Large intestine (tissue), 12 donors: ENCODE measurements at places on chromosomes 7 and 10.

GRCh38 chr10:84012831-84013458, 126.4 kb upstream of the GHITM start:
- no peak for DNase-seq

DNA sequence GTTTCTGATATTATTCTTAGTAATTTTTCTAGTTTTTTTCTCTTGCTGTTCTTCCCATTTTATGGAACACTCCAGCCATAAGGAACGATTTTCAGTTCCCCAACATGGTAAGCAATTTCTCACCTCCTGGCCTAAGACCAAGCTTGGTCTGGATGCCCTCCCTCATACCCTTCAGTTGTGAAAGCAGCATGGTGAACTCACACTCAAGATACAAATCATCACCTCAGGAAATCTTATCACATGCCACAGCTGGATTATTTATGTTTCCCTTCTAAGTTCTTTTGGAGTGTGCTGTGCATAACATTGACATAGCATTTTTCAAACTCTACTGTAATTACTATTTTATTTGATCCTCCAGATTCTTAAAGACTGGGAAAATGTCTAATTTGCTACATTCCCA, 216.6 kb downstream of the AGMO start:
- DNase-seq, result no peak

DNA sequence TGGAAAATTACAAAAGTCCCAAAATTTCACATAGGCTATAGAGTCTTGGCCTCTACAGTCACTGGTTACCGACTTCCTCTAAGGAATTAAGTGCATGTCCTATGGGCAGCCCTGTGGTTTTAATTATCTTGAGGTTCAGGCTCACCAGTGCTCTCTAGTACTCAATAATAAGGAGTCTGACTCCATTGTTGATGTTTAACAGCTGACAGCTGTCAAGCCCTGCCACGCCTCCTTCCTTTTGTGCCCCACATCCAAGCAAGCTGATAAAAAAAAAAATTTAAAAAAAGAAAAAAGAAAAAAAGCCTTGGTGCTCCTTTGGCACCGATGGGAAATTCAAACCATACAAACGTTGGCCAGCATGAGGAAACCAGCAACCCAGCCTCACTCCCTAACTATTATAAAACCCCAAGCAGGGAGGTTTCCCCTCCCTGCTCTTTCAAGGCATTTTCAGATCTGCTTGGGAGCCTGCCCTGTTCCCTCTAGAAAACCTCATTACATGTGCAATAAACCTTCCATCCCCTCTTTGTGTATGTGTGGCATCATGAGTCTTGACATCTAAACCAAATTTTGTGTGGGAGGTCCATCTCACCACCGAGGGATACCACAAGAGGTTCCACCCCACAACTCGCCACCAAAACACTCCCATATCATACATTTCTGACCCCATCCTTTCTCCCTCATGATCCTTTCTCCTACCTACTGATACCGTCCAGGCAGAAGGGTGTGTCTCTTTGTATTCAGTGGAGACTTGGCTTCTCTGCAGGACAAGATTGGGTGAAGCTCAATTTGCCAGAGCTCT, 70.9 kb upstream of the CCDC71L start:
- DNase-seq, result no peak

GRCh38 chr10:118062798-118063238, 16.1 kb upstream of the RAB11FIP2 start:
- DNase-seq, result peak; percentile 85

DNA sequence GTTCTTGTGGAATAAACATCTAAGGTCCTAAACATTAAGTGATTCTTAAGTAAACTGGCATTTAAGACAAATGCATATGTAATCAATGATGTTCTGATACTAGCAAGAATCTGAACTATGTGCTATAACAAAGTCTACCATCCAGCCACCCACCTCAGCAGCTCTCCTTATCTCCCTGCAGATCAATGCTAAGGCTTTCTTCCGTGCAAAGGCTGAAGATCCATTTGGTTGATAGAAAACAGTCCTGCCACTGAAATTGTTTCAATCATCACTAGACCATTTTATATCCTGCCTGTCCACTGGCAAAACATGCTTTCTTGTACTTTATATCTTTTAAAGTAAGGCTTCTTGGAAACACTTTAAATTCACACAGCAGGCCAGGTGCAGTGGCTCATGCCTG, 6.3 kb upstream of the SMKR1 start:
- DNase-seq, result no peak
